ENCODE measurements at places on chromosomes 11 and 22.

GRCh38 chr11:74566146-74566960, 26.0 kb upstream of the POLD3 start:
- DNase-seq = no peak

DNA sequence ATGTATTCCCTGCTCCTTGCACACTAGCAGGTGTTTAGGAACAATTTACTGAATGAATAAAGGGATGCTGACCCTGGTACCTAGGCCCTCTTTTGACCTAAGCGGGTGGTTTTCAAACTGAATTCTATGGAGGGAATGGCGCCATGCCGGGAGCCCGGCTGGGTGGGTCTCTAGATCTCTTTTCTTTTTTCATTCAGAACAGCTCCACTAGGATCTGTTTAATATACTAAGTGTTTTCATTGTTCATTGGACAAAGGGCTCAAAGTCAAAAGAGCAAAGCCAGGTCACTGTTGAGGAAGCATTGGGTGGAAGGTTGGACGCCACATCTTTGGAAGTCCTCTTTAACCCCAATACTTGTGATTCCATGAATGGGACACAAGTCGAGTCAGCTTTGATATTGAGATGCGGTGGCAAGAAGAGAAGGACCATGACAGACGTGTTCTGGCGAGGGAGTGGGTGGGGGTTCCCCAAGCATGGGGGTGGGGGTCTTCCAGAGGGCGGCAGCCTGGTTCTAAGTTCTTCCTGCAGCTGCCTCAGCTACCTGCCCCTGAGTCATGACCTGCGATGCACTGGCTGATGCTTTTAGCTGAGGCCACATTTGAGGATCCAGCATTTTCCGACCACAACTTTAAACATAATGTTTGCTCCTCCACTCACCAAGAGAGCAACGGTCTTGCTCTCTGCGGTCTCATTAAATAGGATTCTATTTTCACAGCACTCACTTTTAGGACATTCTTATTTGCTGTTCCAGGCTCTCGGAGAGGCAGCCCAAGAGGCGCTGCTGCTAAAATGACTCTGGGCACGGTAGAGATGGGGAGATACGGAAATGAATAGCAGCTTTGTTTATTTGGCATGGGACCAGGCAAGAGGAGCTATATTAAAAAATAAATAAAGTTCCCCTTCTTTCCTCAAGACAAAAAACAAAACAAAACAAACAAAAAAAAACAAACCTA, 100.6 kb downstream of the FBXO7 start:
- no peak for DNase-seq

GRCh38 chr22:41308544-41308947, 7.2 kb downstream of the ZC3H7B start:
- no peak for DNase-seq

- no peak for DNase-seq
Measured at GRCh38 chr11:108902027-108902469, 237.2 kb downstream of the DDX10 start.

DNA sequence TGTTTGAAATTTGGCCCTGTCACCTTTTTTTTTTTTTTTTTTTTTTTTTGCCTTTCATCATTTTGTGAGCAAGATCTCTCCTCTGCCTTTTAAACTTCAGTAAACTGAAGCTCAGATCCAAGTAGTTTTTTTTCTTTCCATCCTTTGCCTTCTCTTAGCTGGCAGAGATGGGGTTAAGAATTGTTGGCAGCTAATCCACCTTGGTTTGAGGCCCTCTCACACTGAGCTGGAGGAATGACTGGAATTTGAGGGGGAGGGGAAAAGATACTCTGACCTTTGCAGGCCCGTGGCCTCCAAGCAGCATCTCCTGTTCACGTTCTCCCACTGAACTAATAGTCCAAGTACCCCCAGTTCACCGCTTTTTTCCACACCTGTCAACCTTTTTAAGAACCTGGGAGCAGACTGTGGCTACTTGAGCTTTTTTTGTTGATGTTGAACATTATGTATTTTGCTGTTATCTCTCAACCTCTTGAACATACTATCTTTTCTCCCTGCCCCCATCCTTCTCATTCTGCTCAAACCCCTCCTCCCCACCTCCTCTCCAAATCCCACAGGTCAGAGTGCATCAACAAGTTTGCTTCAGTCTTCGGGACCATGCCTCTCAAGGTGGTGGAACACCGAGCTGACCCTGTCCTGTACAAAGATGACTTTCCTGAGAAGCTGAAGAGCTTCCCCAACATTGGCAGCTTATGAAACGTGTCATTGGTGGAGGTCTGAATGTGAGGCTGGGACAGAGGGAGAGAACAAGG, 66.2 kb downstream of the ALX4 start:
- DNase-seq = no peak

DNA sequence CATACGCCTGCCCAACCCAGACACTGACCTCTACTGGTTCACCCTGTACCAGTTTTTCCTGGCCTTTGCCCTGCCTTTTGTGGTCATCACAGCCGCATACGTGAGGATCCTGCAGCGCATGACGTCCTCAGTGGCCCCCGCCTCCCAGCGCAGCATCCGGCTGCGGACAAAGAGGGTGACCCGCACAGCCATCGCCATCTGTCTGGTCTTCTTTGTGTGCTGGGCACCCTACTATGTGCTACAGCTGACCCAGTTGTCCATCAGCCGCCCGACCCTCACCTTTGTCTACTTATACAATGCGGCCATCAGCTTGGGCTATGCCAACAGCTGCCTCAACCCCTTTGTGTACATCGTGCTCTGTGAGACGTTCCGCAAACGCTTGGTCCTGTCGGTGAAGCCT, 2.2 kb downstream of the MCHR1 start:
- DNase-seq = no peak

DNA sequence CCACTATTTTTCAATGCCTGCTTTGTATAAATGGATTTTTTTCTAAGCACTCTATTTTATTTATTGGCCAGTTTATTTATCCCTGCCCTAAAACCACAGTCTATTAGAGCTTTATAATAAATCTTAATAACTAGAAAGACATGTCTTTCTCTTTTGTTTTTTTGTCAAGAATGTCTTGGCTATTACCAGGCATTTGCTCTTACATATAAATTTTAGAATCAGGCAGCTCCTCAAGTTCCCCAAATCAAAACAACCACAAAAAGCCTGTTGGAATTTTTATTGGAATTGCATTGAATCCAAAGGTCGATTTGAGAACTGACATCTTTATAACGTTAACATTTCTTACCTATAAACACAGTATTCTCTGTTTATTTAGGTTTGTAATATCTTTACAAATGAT, 85.8 kb upstream of the SC5D start:
- DNase-seq = no peak

- no peak for DNase-seq
Measured at GRCh38 chr11:4830909-4831308, 9.8 kb downstream of the OR51F2 start.

GRCh38 chr22:33553493-33553892, 366.8 kb downstream of the LARGE1 start:
- no peak for DNase-seq

- DNase-seq = no peak
Measured at GRCh38 chr11:66641834-66642233, 3.3 kb downstream of the RBM4 start.

- DNase-seq = no peak
Measured at GRCh38 chr11:74966651-74967050, 17.6 kb downstream of the SPCS2 start.

DNA sequence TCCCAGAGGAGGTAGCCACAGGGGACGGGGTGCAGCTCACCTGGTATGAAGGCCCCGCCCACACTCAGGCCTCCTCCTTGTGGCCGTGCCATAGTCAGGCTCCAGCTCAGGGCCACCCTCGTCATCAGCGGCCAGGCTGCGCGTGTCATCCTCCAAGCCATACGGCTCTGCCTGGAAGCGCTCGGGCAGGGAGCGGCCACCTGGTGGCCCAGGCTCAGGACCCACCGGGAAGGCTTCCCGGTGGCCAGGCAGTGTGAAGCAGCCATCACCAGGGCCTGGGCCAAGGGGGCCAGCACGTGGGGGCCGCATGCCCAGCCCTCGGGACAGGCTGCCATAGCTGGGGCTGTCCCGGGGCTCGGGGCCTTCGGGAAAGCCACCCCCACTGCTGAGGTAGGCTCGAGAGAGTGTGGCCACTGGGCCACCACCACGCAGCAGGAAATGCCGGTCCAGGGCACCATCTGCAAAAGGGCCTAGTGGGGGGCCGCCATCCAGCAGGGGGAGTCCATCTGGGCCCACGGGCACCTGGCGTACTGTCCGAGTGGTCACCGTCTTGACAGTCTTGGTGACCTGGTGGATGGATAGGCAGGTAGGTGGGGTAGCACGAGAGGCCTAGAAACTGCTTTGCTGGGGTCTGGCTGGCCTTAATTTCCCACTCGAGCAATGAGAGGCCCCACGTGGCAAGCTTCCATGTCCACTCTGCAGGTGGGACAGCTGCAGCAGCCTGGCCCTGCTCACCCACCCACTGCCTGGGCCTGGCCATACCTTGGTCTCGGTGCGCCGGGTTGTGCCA, 35.3 kb downstream of the ARVCF start:
- no peak for DNase-seq

- no peak for DNase-seq
Measured at GRCh38 chr22:42645938-42646568, 3.1 kb downstream of the CYB5R3 start.

- no peak for DNase-seq
Measured at GRCh38 chr11:119789766-119790407, 60.9 kb upstream of the NECTIN1 start.

- no peak for DNase-seq
Measured at GRCh38 chr11:58763120-58763490, 31.4 kb upstream of the GLYAT start.

GRCh38 chr22:30286813-30287647, 2.3 kb downstream of the CASTOR1 start:
- peak; percentile 90 for DNase-seq

GRCh38 chr11:13928566-13929251, 33.8 kb upstream of the SPON1 start:
- DNase-seq = peak; percentile 34

- DNase-seq = no peak
Measured at GRCh38 chr11:98227278-98227677, 793.5 kb upstream of the CNTN5 start.

DNA sequence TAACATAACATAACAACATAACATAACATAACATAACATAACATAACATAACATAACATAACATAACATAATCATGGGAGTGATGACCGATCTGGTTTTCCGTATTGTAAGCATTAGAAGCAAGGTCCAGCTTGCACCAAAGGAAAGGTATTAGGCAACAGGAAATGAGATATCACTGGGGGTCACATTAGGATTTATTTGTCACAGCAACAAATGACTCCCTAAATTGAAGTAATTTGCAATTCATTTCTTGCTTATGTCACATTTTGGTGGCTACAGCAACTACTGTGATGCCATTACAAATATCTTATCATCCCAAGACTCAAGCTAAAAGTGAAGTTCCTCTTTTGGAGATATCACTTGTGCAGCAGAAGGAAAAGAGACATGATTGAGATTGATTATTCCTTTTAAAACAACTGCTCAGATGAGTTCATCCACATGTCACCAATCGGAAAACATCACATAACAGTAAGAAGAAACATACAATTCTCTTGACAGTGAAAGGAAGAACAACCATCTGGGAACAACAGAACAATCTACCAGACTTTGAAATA, 1331.1 kb upstream of the RAG2 start:
- DNase-seq = no peak

GRCh38 chr11:110349138-110349996, 53.0 kb upstream of the RDX start:
- DNase-seq = peak; percentile 62

DNA sequence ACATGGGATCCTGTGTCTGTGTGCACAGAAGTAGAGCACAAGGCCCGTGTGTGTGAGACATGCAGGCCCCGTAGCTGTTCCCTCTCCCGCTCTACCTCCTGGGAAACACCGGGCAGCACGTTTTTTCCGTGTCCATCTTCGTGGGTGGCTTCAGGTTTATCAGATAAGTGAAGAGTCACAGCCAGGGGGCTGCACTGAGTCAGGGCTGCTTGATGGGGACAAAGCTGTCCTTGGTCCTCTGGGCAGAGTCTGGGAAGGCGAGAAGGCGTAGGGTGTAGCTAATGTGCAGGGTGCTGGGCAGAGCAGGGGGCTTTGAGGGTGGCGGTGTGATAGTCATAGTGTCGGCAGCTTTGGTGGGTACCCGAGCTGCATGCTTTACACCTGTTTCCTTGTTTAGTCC, 23.7 kb downstream of the INCENP start:
- peak; percentile 10 for DNase-seq
